H1 (cell line): ENCODE measurements at places on chromosomes 11 and 22.

- DNase-seq = no peak
Measured at GRCh38 chr11:114816791-114817190, 138.5 kb downstream of the NXPE2 start.

- no peak for DNase-seq
Measured at GRCh38 chr11:61539006-61539405, 30.5 kb downstream of the LRRC10B start.

DNA sequence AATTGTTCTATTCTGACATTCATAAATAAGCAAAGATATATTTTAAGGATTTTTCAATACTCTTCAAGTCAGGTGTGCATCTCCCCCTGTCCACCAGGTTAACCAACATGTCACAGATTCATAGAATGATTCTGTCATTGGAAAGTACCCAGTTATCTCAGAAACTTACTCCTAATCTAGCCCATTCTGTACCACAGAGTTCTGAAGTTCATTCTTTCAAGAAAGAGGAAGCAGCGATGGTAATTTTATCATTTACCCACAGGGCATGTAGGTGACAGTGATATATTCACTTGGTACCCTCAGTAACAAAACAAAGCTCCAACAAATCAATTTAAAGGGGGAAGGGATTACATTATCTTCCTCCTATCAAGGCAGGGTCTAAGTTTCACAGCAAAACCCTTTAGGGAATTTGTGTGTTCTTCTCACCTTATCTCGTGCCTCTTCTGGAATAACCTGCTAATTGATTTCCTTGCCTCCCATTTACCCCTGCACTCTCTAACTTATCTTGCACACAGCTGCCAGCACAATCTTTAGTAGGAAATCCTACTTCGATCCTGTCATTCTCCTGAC lies 19.0 kb upstream of the MPPED2 start:
- no peak for DNase-seq

DNA sequence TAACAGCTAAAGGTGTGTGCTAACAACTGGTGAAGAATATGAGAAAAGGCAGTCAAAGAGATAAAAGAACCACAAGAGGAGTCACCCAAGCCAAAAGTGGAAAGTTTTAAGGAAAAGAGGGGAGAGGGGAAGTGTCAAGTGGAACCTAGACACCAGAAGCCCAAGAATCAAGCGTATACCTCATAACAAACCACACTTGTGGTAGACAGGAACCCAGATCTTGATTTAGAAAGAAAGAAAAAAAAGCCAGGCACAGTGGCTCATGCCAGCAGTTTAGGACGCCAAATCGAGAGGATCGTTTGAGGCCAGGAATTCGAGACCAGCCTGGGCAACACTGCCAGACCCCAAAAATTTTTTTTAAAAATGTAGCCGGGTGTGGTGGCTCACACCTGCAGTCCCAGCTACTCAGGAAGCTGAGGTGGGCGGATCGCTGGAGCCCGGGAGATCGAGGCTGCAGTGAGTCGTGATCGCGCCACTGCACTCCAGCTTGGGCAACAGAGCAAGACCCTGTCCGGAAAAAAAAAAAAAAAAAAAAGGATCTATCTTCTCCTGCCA lies 877 bp downstream of the SLC25A17 start:
- DNase-seq = no peak

GRCh38 chr11:29781268-29781667 lies 235.6 kb downstream of the KCNA4 start:
- no peak for DNase-seq

- no peak for DNase-seq
Measured at GRCh38 chr11:1757861-1758610, 5.7 kb downstream of the CTSD start.

GRCh38 chr11:65087827-65088226 lies 3.8 kb downstream of the ZFPL1 start:
- no peak for DNase-seq

DNA sequence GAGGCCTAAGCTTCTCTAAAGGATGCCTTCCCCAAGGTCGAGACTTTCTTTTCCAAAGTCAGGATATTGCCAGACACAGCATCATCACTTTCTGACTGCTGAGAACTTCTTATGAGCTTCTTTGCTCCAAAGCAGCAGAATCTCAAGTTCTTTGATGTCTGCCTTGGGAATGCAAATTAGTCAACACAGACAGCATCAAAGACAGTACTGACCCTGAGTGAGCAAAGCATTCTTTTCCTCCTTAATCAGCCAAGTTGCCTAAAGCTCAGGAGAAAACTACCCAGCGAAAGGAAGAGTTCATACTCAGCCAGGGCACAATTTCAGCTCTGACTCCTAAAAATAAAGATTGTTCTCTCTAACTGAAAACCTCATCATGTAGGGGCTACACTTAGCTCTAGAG lies 98.0 kb downstream of the SLC36A4 start:
- no peak for DNase-seq

DNA sequence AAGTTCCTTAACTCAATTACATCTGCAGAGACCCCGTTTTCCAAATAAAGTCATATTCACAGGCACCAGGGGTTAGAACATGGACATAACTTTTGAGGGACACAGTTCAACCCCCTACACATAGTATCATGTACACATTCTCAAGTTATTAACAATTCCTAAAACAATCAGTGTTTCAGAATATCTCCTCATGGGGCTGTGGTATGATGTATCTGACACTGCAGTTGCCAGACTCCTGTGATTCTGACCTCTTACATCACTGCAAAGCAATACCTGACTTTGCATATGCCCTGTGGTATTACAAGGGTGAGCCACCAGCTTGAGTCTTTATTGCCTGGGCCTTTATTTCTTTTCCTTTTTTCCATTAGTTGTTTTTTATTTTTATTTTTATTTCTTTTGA lies 141.7 kb downstream of the COMMD9 start:
- DNase-seq = no peak

GRCh38 chr11:393219-394033 lies 583 bp upstream of the PKP3 start:
- DNase-seq = no peak

GRCh38 chr22:29003975-29004646 lies 57.5 kb downstream of the C22orf31 start:
- DNase-seq = no peak

DNA sequence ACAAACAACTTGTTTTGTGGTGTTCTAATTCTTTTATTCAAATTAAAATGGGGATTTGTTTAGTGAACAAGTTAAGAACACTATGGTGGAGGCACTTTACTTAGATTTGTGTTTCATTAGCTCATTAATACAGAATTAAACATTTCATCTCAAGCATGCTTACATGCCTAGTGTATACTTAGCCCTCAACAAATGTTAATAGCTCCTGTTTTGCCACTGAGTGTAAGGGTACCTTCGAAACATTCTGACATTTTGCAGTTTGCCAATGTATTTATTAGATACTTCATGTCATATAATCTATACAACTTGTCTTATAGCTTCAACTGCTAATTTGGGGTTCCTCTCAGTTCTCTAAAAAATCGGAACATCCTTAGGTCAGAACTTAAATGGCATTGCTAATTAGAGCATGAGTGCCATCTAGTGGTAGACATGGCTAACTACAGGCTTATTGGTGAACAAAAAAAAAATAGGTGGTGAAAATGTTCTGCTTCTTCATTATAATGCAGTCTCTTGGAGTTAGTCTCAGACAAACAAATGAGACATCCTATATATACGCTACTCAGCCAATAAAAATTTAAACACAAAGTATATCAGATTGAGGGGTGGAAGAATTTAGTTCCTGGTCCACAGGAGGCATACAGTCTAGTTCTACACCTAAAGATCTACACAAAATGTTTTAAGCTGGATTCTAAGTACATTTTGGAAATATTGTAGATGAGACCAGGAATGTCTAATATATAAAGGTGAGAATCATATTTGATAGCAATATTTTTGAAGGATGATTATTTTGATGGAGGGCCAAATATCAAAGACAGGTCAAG lies 4.9 kb upstream of the CNTN5 start:
- no peak for DNase-seq

DNA sequence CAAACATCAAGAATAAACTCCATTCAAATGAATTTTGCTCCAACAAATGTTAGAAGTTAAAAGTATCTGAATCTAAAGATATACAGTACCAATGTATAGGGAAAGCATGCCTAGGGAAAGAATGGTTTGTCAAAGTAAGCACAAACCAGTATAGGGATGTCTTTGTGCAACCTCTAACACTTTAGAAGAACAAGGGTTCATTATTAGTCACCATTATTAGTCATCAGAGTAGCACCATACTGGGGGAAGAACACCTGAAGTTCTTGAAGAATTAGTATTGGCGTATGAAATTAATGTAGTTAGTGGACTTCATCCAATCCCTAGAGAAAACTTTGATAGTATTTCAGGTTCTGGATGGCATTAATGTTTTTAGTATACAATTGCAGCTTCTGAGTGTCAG lies 943.7 kb downstream of the METTL15 start:
- DNase-seq = no peak

DNA sequence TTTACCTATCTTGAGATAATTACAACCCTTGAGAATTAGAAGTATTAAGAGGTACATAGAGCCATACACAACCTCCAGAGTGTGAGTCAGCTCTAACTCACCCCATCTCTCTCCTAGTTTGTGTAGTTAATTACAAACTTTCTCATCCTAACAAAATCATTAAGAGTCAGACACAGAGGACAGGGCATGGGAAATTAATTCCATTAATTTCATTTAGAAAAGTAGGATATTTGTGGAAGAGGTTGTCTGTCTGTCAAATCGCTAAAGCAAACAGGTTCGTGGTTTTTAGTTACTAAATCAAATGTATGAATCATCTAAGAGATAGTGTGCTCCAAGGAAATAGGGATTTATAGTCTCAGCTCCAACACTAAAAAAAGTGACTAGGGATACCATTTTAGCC lies 1261.4 kb upstream of the TENM4 start:
- DNase-seq = no peak

DNA sequence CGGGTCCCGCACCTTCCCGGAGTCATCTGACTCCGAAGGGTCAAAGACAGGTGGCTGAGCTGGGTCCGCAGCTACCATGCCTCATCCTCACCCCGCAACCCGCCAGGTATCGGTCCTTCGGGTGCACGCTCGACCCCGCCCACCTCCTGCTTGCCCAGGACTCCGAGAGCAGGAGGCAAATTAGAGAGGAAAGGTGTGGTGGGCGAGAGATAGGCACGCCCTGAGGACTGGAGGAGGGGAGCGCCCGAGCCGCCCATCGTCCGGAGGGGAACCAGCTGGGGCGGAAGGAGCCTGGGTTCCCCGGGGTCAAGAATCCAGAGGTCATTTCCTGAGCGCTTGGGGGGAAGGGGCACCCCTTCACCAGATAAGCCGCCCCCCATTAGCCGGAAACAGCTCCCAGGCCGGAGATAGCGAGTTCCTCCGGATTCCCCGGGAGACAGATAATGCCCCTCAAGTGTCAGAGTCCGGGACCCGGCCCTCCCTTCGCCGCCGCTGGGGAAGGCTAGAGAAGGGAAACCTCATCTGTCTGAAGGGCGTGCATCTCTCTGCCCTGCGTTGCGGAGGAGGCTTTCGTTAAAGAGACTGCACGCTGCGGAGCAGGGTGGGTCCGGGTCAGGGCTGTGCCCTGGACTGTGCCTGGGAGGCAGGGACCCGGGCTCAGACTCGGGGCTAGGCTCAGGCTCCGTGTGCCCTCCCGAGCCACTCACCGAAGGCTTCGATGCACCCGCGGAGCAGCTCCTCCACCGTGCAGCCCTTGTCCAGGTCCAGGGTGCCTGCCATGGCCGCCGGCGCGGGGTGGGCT lies 1.7 kb downstream of the RASGRP2 start:
- DNase-seq = no peak

DNA sequence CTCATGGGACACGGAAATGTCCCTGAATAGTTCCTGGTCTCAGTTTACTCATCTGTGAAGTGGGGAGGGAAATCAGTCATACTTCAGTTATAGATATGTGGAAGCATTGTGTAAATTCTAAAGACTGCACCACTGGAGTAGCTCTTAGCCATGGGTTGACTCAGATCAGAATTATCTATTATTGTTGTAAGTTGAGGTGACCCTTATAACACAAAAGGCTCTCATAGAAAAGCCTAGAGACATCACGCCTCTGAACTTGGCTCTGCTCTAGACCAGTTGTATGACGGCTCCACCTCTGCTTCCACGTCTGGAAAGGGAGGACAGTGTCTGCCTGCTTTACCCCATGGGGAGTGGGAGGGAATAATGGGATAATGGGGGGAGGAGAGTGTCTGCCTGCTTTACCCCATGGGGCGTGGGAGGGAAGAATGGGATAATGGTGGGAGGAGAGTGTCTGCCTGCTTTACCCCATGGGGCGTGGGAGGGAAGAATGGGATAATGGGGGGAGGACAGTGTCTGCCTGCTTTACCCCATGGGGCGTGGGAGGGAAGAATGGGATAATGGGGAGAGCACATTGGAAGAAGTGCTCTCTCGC lies 98.2 kb downstream of the AMOTL1 start:
- DNase-seq = no peak

DNA sequence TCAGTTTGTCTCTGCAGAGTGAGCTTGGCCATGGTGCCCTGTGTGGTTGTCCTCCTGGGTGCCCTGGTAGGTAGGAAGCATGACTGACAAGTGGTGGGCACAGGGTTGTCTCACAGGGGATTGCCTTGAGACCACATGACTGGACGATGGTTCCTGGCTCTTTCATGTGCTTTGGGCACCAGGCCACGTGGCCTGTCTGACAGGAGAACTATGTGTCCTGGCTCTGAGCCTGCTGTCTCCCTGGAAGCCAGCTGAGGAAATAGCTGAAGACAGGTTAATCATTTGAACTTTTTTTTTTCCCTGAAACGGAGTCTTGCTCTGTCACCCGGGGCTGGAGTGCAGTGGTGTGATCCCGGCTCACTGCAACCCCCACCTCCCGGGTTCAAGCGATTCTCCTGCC lies 93.2 kb downstream of the LDLRAD3 start:
- DNase-seq = no peak

DNA sequence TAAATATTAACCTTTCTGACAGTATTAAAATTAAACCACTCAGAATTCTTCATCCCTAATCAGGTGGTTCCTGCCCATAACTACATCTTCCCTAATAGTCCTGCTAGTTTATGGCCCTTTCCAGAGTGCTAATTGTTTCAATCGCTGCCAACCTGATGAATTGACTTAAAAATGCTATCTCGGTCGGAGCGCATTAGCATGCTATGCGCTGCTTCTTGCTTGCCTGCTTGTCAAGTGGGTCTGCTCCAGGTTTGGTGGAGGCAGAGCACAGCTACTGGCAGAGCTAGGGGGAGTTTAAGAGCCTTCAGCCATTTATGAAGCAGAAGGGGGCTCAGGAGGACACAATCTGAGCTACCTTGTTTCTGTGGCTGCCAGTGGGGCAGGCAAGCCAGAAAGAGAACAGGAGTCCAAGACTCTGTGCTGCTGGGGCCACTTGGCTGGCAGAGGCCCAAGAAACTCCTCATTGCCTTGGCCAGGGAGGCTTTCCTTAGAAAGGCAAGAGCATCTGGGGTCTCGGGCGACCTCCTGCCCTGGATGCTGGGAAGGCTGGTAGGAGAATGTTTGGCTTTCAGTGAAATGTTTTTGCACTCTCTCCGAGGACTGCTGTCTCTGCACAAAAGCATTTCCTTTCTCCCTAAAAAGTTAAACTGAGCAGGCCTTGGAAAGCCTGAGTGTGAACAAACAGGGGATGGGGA lies 62.1 kb upstream of the PHOX2A start:
- no peak for DNase-seq

GRCh38 chr22:17957693-17958092 lies 66.7 kb downstream of the MICAL3 start:
- DNase-seq = no peak
